AG08395 (cell line): ENCODE measurements at places on chromosomes 1 and 21.
A peak's percentile ranks its signal among the peaks of the same experiment; 100 is the strongest.

GRCh38 chr1:85323770-85324169, 47.3 kb upstream of the BCL10 start:
- no peak for DNase-seq

GRCh38 chr21:14741256-14741655, 195.1 kb upstream of the SAMSN1 start:
- no peak for DNase-seq

GRCh38 chr1:229388897-229389580, 44.9 kb downstream of the ACTA1 start:
- peak; percentile 56 for DNase-seq

DNA sequence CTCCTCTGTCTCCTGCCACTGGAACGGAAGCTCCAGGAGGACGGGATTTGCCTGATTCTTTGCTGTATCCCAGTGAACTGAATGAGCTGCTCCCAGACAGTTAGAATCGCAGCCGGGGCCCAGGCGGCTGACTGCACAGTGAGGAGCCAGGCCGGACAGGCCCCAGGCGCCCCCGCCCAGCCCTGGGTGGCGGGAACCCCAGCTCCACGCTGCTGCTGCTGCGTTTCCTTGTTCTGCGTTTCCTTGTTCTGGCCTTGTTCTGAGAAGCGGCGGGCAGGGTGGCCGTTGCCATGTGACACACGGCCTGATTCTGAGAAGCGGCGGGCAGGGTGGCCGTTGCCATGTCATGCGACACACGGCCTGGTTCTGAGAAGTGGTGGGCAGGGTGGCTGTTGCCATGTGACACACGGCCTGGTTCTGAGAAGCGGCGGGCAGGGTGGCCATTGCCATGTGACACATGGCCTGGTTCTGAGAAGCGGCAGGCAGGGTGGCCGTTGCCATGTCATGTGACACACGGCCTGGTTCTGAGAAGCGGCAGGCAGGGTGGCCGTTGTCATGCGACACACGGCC, 56.2 kb downstream of the SLC37A1 start:
- DNase-seq = no peak

DNA sequence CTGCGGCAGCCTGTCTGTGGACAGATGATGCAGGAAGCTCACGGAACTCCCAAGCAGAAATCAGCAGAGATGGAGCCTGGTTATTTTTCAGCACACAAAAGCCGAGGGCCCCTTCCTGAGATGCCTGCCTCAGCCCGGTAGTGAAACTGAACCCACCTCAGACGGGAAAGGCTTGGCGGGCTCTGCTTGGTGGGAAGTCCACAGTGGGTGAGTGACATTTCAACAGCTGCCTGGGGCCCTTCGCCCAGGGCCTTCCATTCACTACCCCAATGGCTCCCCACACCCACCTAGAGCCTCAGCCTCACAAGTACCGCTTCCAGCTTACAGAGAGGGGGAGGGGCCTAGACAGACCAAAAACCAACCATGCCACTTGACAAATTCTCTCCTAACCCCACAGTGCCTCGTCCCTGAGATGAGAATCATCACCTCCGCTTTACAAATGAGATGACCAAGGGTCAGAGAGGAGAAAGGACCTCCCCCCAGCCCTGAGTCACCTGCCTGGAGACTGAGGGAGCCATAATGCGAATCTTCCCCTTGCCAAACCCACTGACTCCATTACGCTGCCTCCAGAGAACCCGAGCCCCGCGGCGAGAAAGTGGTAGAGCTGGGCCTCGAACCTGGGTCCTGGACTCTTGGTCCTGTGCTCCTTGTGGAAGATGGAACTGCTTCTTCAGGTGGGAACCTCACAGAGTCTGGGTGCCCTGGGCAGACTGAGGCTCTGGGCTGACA, 3.4 kb upstream of the ECE1 start:
- DNase-seq = no peak

- no peak for DNase-seq
Measured at GRCh38 chr1:40141878-40142535, 19.2 kb upstream of the RLF start.

GRCh38 chr21:42580076-42580792, 66.6 kb downstream of the SLC37A1 start:
- DNase-seq = no peak

GRCh38 chr1:177119311-177119710, 45.2 kb downstream of the ASTN1 start:
- DNase-seq = no peak

GRCh38 chr1:211135342-211135950, 1.5 kb upstream of the KCNH1 start:
- DNase-seq = peak; percentile 58
